ENCODE measurements at places on chromosomes 11 and 22.

GRCh38 chr11:9799886-9800285 lies 136.0 kb downstream of the SWAP70 start:
- no peaks in the 10 kb centered on the region for H3K27me3 ChIP-seq
- H3K4me1 ChIP-seq: peaks cover 3% of the 10 kb centered on the region
- H3K27ac ChIP-seq: no peak overlapping the region
- no peaks in the 10 kb centered on the region for H3K36me3 ChIP-seq

GRCh38 chr22:27144321-27144720 lies 486.9 kb downstream of the MIAT start:
- no peaks in the 10 kb centered on the region for H3K27me3 ChIP-seq
- no peaks in the 10 kb centered on the region for H3K4me1 ChIP-seq
- no peak overlapping the region for H3K4me3 ChIP-seq
- H3K36me3 ChIP-seq: no peaks in the 10 kb centered on the region

DNA sequence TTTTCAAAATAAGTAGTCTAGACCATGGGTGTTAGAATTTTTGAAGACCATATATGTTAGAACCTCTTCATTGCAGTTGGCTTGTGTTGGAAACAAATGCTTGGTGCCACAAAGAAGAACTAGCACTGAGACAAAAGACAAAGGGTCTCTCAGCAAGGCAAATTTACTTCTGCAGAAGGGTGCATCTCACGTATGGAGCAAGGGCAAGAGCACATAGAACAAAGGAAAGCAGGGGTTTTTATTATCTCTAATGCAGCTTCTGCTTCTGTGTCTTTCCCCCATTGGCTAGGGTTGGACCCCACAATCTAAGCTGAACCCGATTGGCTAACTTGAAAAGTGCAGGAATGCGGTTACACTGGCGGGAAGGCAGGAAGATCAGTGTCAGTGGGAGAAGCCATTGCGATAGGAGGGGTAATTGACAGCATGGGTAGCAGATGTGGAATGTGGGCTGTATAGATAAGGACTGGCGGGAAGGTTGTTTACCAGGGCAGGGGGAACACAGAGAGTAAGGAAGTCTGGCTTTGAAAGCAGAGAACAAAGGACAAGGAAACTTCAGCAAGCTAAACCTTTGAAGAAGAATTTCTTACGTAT lies 9.2 kb upstream of the RBMXL2 start:
- no peaks in the 10 kb centered on the region for H3K36me3 ChIP-seq
- no peak overlapping the region for H3K4me3 ChIP-seq
- H3K27me3 ChIP-seq: no peaks in the 10 kb centered on the region
- H3K4me1 ChIP-seq: peaks cover 8% of the 10 kb centered on the region

GRCh38 chr22:40123387-40123786 lies 54.3 kb upstream of the TNRC6B start:
- H3K36me3 ChIP-seq: no peaks in the 10 kb centered on the region
- H3K4me3 ChIP-seq: no peak overlapping the region
- H3K4me1 ChIP-seq: no peaks in the 10 kb centered on the region

DNA sequence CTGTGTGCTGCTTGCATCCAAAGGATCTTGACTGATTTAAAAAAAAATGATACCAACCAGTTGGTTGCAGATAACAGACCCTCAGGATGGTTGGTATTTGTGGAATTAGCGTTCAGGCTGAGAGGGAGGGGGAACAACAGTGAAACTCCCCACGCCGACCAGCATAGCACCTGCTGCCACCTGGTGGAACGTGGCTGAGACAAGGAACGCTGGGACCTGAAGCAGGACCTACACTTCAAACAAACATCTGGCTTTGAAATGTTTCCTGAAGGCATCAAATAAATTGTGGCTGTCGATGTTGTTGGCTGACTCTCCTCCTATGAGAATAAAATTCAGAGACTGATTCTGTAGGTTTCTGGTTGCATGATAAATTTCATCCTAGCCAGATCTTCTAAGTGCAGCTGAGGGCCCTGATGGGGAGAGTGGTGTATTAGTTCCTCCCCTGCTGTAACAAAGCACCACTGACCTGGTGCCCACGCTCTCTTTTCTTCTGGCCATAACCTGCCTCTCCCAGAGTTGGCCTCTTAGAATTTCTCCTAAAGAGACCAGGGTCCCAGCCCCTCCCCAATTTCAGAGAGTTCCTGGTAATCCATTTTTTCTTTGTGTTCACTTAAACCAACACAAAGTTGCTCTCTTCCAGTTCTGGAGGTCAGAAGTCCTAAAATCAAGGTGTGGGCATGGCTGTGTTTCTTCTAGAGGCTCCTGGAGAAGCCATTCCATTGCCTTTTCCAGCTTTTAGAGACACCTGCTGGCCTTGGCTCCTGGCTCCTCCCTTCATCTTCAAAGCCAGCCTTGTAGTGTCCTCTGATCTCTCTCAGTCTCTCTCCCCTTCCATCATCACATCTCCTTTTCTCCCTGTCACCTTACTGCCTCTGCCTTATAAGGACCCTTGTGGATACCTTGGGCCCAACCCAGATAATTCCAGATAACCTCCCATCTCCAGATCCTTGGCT lies 17.3 kb downstream of the APOL2 start:
- no peaks in the 10 kb centered on the region for H3K27me3 ChIP-seq
- no peaks in the 10 kb centered on the region for H3K4me1 ChIP-seq
- H3K27ac ChIP-seq: no peak overlapping the region

GRCh38 chr11:10692531-10693115 lies 932 bp downstream of the IRAG1 start:
- H3K4me3 ChIP-seq: no peak overlapping the region
- H3K4me1 ChIP-seq: peaks cover 6% of the 10 kb centered on the region
- no peaks in the 10 kb centered on the region for H3K36me3 ChIP-seq
- no peak for DNase-seq
- no peaks in the 10 kb centered on the region for H3K27me3 ChIP-seq
- H3K27ac ChIP-seq: no peak overlapping the region
